ENCODE measurements at places on chromosomes 4 and X.

GRCh38 chrX:68421636-68422035 is 11.7 kb downstream of the OPHN1 start:
- DNase-seq = no peak

DNA sequence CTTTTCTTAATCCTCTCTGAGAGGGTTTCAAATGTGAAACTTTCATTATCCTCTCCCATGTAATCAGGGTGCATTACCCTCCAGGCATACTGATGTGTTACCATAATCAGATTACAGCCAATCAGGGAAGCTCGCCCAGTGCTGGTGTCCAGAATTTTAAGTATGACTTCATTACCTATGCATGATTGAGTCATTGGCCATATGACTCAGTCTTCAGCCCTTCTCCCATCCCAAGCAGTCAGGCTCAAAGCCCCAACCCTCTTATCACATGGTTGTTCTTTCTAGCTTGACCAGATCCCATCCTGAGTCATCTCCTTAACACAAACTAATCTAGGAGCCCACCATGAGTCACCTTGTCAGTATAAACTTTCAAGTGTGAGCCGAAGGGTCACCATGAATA is 1668.1 kb upstream of the AGA start:
- no peak for DNase-seq

- no peak for DNase-seq
These were observed 2266.1 kb downstream of the PCDH7 start for GRCh38 chr4:32986236-32986635.

DNA sequence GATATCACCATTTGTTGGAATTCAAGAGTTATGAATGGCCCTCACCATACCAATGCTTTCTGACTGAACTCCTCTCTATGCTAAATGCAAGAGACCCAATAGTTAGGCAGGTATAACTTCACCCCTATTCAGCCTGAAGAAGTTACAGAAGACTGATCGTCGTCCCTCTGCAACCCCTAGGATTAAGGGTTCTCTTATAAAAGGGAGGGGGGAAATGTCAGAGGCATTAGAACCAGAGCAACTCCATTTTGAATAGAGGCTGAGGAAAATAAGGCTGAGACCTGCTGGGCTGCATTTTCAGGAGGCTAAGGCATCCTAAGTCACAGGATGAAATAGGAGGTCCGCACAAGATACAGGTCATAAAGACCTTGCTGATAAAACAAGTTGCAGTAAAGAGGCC is 494.3 kb downstream of the SPRY1 start:
- DNase-seq = no peak

GRCh38 chr4:76300012-76300411 is 6.5 kb upstream of the STBD1 start:
- no peak for DNase-seq

DNA sequence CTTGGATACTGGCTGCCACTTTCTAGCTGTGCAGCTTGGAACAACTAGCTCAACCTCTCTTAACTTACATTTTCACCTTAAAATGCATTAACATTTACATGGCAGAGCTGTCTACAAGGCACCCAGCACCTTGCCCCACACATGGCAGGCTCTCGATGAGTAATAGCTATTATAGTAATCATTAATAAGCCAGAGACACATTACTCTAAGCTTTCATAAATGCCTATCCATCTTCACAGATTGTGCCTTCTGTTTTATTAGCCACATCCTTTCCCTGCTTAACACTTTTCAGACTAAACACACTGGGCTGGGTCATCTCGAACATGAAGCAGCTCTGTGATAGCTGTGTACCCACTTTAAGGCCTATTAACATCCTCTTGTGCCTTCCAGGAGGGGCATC is 83.8 kb upstream of the UCP1 start:
- DNase-seq = no peak

DNA sequence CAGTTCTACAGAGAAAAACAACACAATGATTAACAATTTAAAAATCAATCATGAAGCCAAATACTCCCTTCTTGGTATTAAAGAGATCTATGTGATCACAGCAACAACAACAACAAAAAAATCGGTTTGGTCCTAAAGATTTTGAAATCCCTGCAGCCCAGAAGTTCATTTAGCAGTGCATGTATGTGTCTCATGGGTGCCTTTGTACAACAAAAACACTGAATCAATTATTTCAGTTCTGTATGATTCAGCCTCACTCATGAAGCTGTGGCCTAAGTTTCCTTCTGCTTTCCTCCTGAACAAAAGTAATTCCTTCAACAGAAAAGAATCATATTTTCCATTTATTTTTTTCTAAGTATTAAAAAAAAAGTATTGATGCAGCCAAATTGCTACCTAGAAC is 393.4 kb upstream of the NDST3 start:
- no peak for DNase-seq

GRCh38 chr4:92333016-92333415 is 29.2 kb downstream of the GRID2 start:
- DNase-seq = no peak

DNA sequence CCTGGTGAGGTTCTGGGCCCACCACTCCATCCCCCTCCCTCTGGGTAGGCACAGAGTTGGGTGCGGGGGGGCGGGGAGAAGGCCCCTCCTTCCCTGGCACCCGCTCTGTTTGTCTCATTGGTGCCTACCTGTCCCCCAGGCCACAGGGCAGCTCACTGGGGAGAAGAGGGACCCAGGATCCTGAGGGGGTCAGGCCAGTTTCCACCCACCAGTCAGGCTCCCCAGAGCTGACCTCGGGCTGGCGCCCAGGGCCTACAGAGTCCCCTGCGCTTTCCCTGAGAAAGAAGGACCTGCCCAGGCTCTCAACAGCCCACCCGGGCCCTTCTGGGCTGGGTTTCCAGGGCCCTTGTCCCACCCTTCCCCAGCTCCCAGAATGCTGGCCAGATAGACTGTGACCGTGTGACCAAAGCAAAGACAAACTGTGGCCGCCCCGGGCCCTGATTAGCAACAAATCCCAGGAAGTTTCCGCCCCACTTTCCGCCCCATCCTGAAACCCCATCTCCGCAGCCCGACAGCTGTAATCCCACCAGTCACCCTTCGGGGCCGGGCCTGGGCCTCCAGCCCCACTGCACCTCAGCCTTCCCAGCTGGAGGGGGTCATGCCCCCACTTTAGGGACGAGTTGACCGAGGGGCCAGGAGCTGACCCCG is 33.8 kb upstream of the FGFR3 start:
- no peak for DNase-seq

- no peak for DNase-seq
These were observed 220.9 kb downstream of the SLC7A11 start for GRCh38 chr4:138021139-138021830.

GRCh38 chr4:169367826-169368225 is 97.1 kb upstream of the SH3RF1 start:
- no peak for DNase-seq

GRCh38 chr4:100493756-100494155 is 24.1 kb downstream of the EMCN start:
- DNase-seq = no peak

GRCh38 chr4:99624141-99624719 is 33.4 kb downstream of the C4orf54 start:
- no peak for DNase-seq

DNA sequence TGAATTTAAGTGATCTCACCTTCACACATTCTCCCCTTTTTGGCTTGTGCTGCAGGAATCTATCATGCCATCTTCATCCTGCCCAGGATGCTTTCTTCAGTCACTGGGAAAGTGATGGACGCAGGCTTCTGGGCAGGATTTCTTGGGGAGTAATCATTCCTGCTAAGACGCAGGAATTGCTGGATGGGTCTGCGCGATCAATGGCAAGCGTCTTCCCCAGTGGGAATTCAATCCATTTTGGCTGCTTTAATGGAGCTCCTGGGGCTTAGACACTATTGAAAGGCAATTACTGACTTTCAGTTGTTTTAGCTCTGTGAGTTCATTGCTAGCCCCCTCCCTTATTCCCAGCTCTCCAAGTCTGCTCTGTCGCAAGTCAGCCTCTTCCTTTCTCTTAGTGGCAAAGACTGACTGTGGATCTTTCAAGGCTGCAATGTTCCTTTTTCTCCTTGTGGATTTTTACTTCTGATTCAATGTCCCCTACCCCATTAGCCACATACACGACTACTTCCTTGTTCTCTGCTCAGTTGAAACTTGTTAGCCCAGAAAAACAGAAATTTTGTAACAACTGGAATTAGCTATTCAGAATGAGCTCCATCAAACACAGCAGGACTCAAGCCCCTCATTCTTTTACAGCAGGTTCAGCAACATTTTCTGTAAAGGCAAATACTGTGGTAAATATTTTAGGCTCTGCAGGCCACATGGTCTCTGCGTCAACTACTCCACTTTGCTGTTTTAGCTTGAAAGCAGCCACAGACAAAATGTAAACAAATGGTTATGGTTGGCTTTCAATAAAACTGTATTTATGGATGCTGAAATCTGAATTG is 154.9 kb downstream of the ASB9 start:
- DNase-seq = no peak

GRCh38 chrX:19646282-19646681 is 131.0 kb upstream of the MAP3K15 start:
- no peak for DNase-seq

DNA sequence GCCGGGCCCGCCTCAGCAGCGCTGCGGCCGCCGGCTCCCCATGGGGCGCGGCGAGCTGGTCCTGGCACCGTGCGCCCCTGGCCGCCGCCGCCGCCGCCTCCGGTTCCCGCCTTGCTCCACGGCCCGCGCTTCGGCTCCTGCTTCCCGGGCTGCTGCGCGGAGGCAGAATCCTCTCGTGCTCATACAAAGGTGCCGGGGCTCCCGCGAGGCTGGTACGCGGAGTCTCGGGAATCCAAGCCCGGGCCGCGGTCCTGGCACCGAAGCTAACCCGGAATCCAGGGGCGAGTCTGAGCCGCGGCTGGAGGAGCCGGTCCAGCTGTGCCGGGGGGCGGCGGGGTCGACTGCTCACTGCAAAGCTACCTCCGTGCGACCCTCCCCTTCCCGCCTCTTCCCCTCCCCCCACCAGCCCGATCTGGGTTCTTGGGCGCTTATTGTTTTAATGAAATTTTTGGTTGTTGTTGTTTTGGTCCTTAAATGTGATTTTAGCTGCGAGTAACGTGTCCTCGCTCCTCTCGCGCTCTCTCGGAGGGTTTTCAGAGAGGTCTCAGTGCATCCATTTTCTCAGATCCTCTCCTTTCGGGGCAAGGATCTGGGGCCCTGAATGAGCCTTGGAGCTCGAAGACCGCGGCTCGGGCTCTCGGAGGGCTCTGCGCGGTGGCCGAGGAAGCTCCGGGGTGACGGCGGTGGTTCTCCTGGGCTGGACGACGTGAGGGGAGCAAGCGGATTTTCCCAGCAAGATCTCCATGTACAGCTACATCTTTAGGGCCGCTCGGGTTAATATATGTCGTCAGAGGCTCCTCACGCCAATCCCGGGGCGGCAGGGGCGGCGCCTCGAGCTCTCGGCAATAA is at the start of gene HAND2:
TSS of gene HAND2 (minus strand) at position 753 of the 849 bp plus-strand sequence. CDS start 940 bp downstream, outside the sequence.
- no peak for DNase-seq

GRCh38 chr4:55768291-55768690 is 51.3 kb upstream of the EXOC1L start:
- DNase-seq = no peak

GRCh38 chr4:8852118-8852704 is 19.4 kb downstream of the HMX1 start:
- DNase-seq = no peak

- DNase-seq = no peak
These were observed 19.8 kb upstream of the TMLHE start for GRCh38 chrX:155632431-155633100.

- no peak for DNase-seq
These were observed 273.5 kb upstream of the FAM241A start for GRCh38 chr4:111871802-111872201.

DNA sequence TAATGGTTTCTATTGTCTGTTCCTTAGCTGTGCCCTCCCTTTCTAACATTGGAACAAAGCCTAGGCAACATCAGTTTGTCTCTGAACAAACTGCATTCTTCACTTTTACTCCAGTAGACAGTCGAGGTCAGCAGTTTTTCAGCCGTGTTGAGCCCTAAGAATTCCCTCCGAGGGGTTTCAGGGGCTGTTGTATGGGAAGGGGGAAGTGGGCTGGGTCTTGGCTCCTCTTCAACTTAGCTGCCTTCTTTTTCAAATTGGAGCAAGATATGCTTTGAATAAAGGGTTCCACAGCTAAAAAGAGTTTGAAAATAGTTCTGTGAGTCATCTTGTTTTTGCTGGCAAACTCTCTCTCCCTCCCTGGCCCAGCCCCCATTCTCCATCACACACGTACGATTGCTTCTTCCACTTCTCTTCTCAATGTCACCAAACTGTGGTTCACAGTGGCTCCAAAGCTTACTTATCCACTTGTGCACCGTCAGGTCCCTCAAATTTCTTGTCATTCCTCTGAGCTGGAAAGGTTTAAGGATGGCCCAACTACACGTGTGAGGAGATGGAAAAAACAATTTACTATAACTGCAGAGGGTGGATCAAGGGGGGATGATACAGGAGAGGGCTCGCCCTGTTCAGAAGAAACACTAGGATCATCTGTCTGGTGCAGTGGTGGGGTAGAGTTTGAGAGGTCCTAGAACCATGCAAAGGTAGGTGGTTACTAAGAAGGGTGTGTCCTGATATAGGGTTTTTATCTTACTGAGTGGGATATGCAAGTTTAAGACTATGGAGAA is 9.2 kb upstream of the MAML3 start:
- no peak for DNase-seq

GRCh38 chrX:74272230-74272629 is 31.8 kb upstream of the ZCCHC13 start:
- DNase-seq = no peak

- DNase-seq = no peak
These were observed 11.6 kb upstream of the CXCL13 start for GRCh38 chr4:77593993-77594392.

GRCh38 chr4:125060376-125060775 is 254.4 kb upstream of the FAT4 start:
- DNase-seq = no peak

DNA sequence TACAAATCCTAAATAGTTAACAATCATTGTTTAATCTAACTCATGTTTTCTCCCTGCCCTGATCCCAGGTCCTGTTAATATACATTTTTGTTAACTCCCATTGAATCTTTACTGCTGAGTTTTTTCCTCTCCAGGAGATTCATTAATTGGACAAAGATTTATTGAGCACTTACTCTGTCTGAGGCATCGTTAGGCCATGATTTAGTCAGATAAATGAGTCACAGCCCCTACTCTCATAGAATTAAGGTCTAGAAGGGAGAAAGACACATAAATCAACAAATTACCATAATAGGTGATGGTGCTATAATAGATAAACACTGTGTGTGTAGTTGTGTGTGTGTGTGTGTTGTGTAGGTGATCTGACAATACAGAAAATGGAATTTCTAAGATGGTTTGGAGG is 112.5 kb downstream of the MAPK10 start:
- DNase-seq = no peak

DNA sequence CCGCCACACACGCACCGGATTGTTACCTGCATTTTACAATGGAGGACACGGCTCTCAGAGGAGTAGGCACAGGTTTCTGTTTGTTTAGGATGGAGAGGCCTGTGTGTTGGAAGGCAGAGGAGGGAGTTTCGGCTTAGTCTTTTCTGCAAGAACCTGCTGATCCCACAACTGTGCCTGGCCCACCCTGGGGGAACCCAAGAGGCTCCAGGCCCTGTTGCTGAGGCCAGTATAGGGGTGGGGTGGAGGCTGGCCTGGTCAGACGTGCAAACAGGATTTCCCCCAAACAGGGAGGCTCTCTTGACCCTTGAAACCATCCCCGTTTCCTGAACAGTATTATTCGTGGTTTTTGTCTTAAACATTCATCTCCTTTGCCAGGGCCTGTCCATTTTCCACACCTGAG is 772 bp upstream of the SLC49A3 start:
- DNase-seq = no peak

Measured in T follicular helper cell (primary cell).